NCI-H1092 treated with DMSO at 0.1 percent for 48 hours (cell line): ENCODE measurements at places on chromosomes 5 and 9.
A peak's percentile ranks its signal among the peaks of the same experiment; 100 is the strongest.

GRCh38 chr9:132044176-132044875 is 35.3 kb downstream of the MED27 start:
- DNase-seq, result no peak

- no peak for DNase-seq
Observed at GRCh38 chr9:38431116-38431515, 6.9 kb upstream of the IGFBPL1 start.

- DNase-seq, result no peak
Observed at GRCh38 chr5:40098313-40098712, 581.4 kb upstream of the PTGER4 start.

DNA sequence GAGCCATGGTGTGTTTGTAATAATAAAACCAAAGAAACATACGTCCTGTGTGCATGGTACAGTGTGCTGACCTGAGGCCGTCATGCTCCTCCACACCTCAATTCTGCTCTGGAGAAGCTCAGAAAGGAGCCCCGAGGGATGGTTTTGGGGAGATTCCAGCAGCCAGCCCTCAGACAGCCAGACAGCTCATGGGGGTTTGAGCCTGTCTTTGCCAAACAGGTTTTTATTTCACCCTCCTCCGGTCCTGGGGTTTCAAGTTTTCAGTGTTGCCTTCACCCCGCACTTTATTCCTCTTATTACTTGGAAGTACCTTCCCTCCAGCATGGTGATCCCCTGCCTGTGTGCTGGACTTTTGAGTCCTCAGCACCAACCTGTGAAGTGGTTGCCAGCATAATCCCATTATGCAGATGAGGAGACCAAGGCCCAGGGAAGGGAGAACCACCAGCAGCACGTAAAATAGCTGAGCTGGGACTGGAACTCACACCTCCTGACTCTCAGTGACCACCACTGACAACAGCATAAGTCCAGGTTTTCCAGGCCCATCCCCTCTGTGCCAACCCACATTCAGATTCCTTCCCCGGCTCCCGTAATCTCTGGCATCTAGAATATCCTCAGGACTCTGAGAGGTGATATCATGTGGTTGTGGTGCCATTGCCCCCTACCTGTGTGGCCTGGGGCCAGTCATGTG is 35.1 kb downstream of the TGFBI start:
- no peak for DNase-seq

GRCh38 chr9:14911046-14911445 is 818 bp upstream of the FREM1 start:
- no peak for DNase-seq

DNA sequence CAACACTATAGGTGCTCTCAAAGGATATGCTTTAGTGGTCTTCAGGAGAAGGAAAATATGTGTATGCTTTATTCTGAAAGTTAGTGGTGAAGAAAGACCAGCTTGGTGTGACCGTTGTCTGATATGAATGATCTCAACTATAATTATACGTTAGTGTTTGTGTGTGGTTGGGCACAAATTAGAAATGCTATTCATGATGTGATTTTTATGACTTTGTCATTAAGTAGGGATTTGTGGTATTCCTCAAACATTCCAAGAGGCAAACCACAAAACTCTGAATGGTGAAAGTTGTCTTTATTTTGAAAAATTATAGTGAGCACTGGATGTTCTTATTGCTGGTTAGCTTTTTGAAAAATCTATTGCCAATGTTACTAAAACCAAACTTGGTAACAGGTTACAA is 6.2 kb upstream of the F2R start:
- no peak for DNase-seq

DNA sequence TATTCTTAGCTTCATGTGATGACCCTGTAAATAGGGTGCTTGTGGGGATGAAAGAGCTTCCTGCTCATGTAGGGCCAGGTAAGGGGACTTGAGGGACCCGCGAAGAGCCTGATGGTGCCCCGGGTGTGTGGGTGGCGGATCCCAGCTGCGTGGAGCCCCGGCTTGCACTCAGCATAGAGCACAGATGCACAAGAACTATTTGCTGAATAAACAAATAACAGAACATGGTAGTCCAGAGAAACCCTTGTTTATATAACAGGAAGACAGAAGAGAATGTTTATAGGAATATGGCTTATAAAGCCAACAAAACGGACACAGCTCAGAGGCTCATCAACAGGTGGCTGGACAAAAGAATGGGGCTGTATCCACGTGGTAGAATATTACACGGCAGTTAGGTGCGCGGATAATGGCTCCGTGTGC is 106.9 kb upstream of the COL5A1 start:
- DNase-seq, result no peak

DNA sequence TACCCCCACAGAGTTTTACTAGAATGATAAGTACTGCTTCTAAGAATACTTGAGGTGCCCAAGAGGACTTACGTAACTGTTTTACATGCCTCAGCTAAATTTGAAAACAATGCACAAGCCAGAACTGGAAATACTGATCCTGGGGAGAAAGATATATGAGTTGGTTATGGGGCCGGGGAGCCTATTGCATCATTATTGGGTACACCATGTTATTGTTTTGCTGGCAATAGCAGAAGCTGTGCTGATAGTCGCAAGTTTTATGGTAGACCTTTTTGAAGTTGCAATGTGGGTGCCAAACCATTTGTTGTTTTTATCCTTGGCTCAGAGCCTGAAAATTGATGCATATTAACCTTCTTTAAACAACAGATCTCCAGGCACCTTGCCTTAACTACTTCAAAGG is 108.4 kb upstream of the DHFR start:
- DNase-seq, result no peak

DNA sequence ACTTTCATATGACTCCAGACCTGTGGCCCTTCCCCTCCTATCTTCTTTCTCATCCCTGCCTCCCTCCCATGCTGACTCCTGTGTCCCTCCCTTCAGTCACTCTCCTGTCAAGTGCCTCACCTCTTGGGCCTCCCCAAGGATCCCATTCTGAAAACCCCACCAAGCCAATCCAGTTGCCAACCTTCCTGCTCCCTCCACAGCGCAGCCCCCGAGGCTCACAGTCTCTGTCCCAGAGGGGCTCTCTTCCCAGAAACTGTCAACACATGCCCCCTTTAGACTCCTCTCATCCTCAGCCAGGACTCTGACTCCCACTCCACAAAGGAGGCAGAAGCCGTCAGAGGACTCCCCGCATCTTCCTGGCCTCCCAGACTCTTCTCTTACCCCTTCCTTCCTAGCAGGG is 30.8 kb downstream of the ACSL6 start:
- no peak for DNase-seq

GRCh38 chr5:65009207-65009606 is 240.5 kb downstream of the CWC27 start:
- DNase-seq, result no peak

DNA sequence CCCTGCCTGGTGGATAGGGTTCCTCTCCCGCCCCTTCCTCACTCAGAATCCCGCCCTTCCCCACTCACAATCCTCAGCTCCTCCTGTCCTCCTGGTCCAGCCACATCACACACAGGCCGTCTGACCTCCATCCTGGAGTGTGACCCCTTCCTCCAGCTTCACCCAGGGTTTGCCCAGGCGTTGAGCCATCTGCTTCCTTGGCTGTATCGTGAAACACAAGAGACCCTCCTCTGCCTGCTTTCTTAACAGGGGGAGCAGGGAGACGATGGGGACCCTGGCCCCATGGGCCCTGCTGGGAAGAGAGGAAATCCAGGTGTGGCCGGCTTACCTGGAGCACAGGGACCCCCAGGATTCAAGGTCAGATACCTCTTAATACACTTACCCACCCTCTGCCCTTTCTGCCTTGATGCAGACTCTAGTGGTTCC is 32.3 kb upstream of the ORM1 start:
- no peak for DNase-seq

GRCh38 chr5:81751836-81752643 is 1.1 kb upstream of the SSBP2 start:
- DNase-seq, result peak; percentile 10

- no peak for DNase-seq
Observed at GRCh38 chr5:32627219-32627870, 42.0 kb downstream of the SUB1 start.

GRCh38 chr5:179478624-179479023 is 71.7 kb upstream of the RUFY1 start:
- DNase-seq, result peak; percentile 6

DNA sequence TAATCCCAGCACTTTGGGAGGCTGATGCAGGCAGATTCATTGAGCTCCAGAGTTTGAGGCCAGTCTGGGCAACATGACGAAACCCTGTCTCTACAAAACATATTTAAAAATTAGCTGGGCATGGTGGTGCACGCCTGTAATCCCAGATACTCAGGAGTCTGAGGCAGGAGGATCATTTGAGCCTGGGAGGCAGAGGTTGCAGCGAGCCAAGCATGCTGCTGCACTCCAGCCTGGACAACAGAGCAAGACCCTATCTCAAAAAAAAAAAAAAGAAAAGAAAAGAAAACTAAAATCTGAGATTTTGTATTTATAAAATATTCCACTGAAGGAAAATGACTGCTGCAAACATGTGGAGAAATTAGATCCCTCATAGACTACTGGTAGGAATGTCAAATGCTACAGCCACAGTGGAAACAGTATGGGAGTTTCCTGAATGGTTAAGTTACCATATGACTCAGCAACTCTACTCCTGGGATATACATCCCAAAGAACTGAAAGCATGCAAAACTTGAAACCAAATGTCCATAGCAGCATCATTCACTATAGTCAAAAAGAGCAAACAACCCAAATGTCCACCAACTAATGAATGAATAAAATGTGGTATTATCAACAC is 106.1 kb downstream of the UBAP2 start:
- DNase-seq, result no peak

- no peak for DNase-seq
Observed at GRCh38 chr5:88792144-88792840, 90.7 kb downstream of the MEF2C start.
